ENCODE measurements at places on chromosomes 2 and 18. TPM values are rescaled to one million over a fixed set of nuclear protein-coding genes. Genes with fewer than 3 reads are reported as not detected.

DNA sequence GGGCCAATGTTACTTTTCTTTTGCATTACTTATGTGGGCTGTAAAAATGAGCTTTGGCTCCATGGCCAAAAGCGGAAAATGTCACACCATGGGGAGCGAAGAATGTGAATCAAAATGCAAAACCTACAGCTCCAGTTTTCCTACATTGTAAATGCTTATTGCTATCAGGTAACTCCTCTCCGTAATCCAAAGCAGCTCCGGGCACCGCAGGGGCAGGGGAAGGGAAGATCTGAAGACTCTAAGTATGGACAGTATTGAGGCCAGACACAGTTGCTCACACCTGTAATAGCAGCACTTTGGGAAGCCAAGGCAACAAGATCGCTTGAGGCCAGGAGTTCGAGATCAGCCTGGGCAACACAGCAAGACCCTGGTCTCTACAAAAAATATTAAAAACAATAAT is 7.1 kb upstream of the AGFG1 start:
- DNase-seq, result no peak

DNA sequence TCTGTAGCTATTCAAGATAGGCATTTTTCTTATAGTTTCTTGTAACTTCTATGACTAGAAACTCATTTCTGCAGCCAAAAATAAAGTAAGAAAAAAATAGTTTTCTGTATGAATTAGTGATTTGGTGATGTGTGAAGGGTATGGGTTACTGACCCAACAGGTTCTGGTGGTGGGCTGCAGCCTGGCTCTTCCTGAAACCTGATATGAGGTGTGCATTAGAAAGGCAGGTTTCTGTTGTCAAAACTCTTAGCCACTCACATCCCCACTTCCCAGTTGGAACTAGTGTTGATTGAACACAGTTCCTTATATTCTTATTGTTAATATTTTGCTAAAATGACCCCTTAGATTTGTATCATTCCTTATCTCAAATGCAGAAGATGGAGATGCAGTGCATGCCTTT is 330.8 kb downstream of the THSD7B start:
- DNase-seq, result no peak

DNA sequence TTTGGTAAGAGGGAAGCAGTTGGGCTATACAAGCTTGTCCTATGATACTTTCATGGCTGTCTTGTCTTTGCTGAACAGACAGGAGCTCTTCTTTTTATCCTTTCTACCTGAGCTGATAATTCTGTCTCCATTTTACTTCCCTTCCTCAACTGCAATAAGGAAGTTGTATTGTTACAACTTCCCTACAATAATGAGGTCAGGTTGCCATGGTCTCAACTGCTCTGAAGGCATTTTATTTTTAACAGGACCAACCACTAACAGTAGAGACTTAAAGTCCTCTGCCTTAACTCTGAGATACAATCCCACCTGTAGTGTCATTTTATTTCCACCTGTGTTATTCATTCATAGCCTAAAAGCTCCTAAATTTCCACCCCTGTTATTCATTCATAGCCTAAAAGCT is 118.6 kb upstream of the PGAP1 start:
- no peak for DNase-seq

Gene ABCB6
- 53.5 TPM for total RNA-seq

GRCh38 chr2:136067459-136067858 is 50.5 kb downstream of the CXCR4 start:
- no peak for DNase-seq

GRCh38 chr2:64793701-64794100 is 140.0 kb upstream of the SERTAD2 start:
- DNase-seq, result no peak

DNA sequence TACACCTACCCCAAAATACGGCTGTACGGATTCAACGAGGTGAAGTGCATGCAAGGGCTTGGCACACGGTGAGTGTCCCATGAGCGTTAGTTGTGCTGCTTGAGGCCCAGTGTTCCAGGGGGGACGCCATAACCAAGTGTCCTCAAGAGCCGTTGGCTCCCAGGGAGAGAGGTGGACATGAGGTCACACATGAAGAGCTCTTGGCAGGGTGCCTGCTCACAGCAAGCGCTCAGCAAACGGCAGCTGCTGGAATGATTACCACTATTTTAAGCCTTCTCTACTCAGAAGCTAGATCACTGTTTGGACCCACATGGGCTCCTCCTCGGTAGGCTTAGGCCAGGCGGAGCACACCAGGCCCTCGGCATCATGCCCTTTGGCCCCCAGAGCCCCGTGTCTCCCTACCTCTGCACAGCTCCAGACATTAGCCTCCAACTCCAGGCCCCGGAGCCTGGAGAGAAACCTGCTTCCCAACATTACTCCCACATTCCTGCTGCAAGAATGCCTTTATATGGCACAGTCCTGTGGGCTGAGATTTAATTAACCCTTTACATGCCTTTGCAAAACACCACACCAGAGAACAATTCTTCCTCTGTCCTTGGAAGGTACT is 68.4 kb upstream of the PPP1CB start:
- DNase-seq, result peak; percentile 75

Gene ALKAL2
- total RNA-seq, result 2.5 TPM
